Pancreas (tissue), 10 donors: ENCODE measurements at places on chromosomes 7 and 10. TPM values are rescaled to one million over a fixed set of nuclear protein-coding genes. Genes with fewer than 3 reads are reported as not detected.

DNA sequence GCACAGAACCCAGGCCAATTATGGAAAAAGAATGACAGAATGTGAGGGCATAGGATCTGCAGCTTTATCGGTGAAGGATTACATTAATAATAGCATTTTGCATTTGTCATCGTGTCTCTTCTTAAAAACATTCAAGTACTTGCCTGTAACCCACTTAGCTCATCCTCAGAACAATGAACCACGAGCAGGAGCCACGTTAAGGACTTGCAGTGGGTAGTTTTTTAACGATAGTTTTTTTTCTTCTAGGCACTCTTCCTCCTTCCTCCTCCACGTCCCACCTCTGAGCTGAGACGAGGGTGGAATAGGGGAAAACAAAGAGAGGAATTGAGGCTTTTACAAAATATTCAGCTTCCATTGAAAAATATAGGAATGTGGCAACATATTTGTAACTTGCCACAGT is 27.1 kb downstream of the CDHR3 start:
- H3K27me3 ChIP-seq, result no peaks in the 10 kb centered on the region
- no peak for DNase-seq

DNA sequence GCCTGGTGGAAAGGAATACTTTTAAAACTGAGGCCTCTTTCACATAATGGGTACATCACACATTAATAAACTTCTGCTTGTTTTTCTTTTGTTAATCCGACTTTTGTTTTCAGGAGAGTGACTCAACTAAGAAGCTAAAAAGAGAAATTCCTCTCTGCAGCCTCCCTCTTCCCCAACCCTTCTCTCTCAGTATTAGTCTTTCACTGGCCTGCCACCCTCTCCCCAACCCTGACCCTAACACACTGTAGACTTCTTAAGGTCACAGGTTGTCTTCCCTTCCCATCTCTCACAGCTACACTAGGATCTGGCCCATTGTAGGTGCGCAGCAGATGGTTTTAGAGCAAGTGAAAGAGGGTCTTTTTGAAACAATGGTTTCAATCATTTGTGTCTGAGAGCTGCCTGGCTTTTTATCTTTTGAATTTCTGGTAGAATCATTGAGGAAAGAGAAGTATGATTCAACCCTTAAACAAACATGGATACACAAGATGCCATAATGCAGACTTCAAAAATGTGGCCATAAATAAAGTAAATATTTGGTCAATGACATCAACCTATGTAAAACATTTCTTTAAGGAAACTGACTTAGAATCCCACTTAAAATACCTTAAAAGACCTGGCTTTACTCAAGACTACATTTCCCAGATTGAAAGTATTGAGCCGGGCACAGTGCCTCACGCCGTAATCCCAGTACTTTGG is 17.9 kb upstream of the FFAR4 start:
- no peaks in the 10 kb centered on the region for H3K27me3 ChIP-seq
- DNase-seq, result no peak
- H3K4me3 ChIP-seq, result no peak overlapping the region
- H3K4me1 ChIP-seq, result no peaks in the 10 kb centered on the region
- no peak overlapping the region for H3K27ac ChIP-seq

GRCh38 chr7:76338298-76339084 is 20.3 kb downstream of the YWHAG start:
- H3K4me1 ChIP-seq, result peaks cover 23% of the 10 kb centered on the region
- no peaks in the 10 kb centered on the region for H3K36me3 ChIP-seq
- no peak for DNase-seq

GRCh38 chr7:77799078-77799964 is 748 bp downstream of the PHTF2 start:
- peak overlapping the region; percentile 83 for H3K4me3 ChIP-seq
- no peaks in the 10 kb centered on the region for H3K27me3 ChIP-seq
- peak overlapping the region; percentile 70 for H3K27ac ChIP-seq
- DNase-seq, result peak; percentile 81

GRCh38 chr7:103702454-103702853 is 256.4 kb upstream of the SLC26A5 start:
- no peaks in the 10 kb centered on the region for H3K36me3 ChIP-seq
- no peaks in the 10 kb centered on the region for H3K4me1 ChIP-seq
- DNase-seq, result no peak
- H3K27ac ChIP-seq, result no peak overlapping the region
- no peak overlapping the region for H3K4me3 ChIP-seq

- DNase-seq, result no peak
- H3K27ac ChIP-seq, result no peak overlapping the region
- H3K36me3 ChIP-seq, result no peaks in the 10 kb centered on the region
- H3K27me3 ChIP-seq, result no peaks in the 10 kb centered on the region
- no peak overlapping the region for H3K4me3 ChIP-seq
Measured at GRCh38 chr10:5310914-5311313, 53.9 kb upstream of the UCN3 start.

DNA sequence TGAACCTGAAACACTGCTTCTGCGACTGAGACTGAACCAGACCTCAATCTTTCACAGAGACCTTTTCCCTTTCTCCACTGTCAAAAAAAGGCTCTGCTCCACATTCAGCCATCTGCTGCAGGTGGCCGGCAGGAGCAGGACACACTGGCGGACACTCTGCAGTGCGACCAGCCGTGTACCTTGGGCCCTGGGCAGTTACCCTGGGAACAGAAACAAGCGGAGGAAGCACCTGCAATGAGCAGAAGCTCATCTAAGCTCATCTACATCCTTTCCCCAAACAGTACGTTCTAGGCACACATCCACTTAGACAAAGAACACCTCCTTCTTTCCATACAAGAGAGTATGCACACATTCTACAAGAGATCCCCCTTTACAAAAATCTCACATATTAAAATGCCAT is 22.8 kb downstream of the VOPP1 start:
- H3K36me3 ChIP-seq, result no peaks in the 10 kb centered on the region
- H3K27ac ChIP-seq, result no peak overlapping the region
- H3K4me3 ChIP-seq, result no peak overlapping the region
- no peak for DNase-seq

GRCh38 chr7:155516466-155516865 is 29.9 kb downstream of the CNPY1 start:
- H3K27me3 ChIP-seq, result peaks cover 9% of the 10 kb centered on the region
- DNase-seq, result no peak
- H3K27ac ChIP-seq, result no peak overlapping the region
- H3K36me3 ChIP-seq, result no peaks in the 10 kb centered on the region
- no peak overlapping the region for H3K4me3 ChIP-seq
- no peaks in the 10 kb centered on the region for H3K4me1 ChIP-seq

AKR1C2 gene
- 3.7 TPM for total RNA-seq

SERPINE1 gene
- 0.98 TPM for total RNA-seq

MNX1 gene
- 23.2 TPM for total RNA-seq

INA gene
- 0.57 TPM for total RNA-seq
